Activated T-helper 1 cell treated with anti-CD3 and anti-CD28 coated beads, Interleukin-2, amount 50 U/mL, for 16 hours (primary cell): ENCODE measurements at places on chromosomes 6 and 20.

DNA sequence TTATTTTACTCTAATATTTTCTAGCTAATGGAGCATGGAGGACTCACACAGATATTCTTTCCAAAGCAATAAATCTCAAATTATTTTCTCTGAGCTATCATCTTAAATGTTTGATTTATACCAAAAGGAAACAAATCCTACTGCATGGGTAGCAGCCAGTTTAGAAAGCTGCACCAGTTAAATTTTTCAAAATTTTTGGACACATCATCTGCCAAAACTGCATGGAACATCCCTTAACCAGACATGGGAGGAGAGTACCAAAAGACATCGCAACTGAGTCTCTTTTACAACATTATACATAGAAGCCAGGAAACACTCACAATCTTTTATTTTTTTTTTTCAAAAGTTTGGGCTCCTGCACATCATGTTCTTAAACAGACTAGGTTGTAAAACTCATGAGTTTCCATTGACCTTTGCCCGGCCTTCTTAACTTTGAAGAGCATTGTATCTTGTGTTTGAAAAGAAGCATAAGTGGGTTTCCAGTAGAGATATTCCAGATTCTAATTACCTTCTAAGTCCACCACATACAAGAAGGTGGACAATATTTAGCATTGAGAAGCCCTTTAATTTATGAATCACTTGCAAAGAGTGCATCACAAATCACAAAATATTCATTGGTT lies 87.7 kb upstream of the HMGCLL1 start:
- DNase-seq, result no peak

- no peak for DNase-seq
Observed at GRCh38 chr6:126038234-126038633, 51.9 kb downstream of the TRMT11 start.

GRCh38 chr6:160804639-160805038 lies 102.6 kb downstream of the PLG start:
- DNase-seq, result no peak

GRCh38 chr20:20499439-20499838 lies 131.5 kb downstream of the INSM1 start:
- DNase-seq, result no peak

GRCh38 chr20:23311947-23312506 lies 38.6 kb upstream of the NXT1 start:
- DNase-seq, result no peak

DNA sequence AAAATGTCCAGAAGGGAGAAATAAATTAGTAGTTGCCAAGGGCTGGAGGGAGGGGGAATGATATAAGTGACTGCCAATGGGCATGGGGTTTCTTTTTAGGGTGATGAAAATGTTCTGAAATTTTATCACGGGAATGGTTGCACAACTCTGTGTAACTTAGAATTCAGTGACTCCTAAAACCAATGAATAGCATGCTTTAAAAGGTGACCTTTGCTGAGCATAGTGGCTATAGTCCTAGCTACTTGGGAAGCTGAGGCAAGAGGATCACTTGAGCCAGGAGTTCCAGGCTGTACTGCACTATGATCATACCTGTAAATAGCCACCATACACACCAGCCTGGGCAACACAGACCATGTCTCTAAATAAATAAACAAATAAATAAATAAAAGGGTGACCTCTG lies 109.0 kb downstream of the ATG5 start:
- no peak for DNase-seq

DNA sequence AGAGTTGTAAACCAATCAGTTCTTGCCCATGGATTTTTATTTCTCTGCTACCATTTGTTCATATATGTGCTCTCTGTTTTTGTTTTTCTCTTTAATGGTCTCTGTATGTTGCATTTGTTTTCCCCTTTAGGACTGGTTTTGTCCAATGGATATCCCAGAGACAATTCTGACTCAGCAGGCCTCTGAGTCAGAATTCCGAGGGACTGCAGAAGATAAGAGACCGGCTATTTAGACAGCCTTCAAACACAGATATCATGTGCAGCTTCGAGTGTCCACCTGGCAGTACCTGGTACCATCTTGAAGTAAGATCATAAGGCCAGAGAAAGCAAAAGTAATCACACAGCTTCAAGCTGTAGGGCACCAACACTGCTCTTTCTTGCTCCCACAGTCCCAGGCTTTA lies 125.5 kb downstream of the ELOVL4 start:
- no peak for DNase-seq

DNA sequence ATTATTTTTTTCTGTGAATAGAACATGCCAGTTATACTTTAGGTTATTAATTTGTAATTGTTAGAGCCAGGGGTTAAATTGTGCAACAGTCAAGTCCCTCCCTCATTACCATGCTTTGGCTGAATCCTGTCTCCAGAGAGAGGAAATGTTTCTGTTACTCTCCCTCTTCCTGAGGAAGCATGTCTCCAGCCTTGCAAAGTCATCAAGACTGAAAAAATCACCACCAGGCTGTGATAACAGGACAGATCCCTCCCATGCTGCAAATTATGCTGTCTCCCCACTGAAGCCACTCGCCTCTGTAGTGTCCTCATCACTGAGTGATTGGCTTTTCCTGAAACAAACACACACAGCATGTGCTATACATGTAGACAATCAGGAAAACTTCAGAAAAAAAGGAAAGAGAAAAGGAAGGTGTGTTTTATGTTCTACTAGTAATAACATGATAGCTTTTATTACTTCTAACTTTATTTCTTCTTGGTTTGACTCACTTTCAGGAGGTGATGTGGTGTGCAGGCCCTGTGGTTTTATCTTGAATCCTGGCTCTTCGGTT lies 290.0 kb upstream of the JAG1 start:
- DNase-seq, result no peak

DNA sequence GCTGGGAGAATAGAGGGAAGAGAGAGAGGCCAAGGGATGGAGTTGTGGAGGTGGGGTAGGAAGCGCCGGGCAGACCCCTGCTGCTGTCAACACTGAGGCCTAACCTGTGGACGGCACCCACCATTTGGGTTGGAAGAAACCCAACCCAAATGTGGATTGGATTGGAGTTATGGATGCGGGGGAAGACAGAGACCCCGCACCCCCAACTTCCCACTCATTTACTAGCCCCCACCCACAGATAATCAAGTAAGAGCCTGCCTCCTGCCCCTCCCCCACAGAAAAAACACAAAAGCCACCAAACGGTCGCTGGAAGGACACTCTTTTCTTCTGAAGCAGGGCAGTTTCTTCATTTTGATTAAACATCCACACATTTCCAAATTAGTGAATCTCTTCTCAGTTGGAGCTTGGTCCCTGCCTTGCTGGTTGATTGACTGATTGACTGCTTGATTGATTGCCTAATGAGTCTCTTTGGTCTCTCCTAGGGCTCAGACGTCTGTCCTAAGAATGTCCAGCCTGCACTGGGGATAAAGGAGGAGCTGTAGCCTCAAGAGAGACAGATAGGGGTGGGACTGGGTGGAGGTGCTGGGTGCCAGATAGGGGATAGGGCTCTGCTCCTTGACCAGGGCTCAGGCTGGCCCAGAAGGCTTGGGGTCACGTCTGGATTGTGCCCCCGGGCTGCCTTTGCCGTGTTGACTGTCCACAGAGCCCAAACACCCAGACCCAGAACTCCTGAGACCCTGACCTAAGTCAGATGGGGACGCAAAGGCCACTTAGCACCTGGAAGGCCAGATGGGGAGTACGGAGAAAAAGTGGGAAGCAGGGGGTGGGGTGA lies 74.9 kb upstream of the FOXP4 start:
- no peak for DNase-seq

- DNase-seq, result no peak
Observed at GRCh38 chr20:43238833-43239232, 49.1 kb upstream of the PTPRT start.

DNA sequence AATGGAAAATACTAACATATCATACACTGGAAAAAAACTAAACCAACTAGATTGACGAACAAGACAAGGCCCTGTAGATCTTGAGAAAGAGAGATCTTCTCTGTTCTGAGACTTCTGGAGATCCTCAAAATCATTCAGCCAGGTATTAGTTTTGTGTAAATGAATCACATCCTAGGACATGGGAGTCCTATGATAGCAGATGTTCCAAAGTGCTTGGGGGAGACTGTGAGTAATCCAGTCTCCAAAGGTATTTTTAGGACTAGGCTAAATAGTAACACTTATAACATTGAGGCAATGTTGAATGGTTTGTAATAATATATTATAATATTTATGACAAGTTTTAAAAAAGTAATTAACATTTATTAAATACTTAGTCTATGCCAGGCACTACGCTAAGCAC lies 275.0 kb downstream of the BTBD9 start:
- DNase-seq, result no peak

DNA sequence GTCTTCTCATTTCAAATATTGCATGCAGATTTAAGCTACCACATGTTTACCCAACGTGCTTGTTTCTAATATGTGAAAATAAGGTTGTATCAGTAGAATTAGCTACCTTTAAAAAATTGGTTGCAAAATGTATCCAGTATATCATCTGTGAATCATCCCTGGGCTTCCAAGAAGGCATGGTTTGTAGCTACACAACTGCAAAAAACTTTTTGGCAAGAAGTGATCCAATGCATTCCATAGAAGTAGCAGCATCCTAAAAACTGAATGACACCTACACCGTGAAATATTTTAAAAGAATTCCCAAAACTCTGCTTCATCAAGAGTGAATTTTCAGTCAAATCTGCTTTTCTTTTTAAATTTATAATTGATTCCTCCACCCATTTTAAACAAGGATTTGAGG lies 89.1 kb downstream of the AIG1 start:
- DNase-seq, result no peak

- DNase-seq, result no peak
Observed at GRCh38 chr6:157133856-157134255, 189.5 kb downstream of the TMEM242 start.

- DNase-seq, result no peak
Observed at GRCh38 chr6:168232062-168232461, 87.5 kb downstream of the DACT2 start.

DNA sequence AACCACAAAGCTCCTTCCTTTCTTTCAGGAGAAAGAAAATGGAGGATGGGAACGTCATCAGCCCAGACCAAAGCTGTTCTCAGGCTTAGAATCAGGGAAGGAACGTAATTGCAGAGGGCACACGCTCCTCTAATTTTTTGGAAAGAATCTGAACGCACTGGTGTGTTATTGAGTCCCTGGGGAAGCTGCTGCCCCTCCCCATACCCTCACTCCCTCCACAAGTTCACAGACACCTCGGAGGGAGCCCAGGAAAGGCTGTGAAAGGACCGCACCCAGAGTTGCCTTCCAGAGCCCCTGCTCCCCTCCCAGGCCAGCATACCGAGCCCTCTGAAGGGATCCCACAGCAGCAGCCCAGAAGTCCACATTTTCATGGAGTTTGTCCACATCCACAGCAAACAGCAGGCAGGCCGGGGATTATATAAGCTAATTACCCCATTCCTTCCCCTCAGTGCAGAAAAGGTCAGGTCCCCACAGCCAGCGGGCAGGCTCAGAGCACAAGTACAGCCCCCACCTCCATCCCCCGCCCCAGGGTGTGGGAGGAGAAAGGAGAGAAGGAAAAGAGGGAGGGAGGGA lies 53.7 kb downstream of the ANKRD60 start:
- DNase-seq, result no peak

- DNase-seq, result peak; percentile 32
Observed at GRCh38 chr20:47317127-47317895, 39.2 kb downstream of the ZMYND8 start.

DNA sequence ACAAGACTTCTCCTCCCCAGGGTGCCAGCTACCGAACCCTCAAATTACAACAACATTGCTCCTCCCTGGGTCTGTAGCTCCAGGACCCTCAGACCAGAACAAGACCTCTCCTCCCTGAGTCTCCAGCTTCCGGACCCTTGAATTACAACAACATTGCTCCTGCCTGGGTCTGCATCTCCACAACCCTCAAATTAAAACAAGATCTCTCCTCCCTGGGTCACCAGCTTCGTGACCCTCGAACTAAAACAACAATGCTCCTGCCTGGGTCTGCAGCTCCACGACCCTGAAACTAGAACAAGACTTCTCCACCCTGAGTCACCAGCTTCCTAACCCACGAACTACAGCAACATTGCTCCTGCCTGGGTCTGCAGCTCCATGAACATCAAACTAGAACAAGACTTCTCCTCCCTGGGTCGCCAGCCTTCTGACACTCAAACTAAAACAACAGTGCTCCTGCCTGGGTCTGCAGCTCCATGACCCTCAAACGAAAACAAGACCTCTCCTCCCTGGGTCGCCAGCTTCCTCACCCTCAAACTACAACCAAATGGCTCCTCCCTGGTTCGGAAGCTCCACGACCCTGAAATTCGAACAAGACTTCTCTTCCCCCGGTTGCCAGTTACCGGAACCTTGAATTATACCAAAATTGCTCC lies 324.5 kb downstream of the PREX1 start:
- no peak for DNase-seq

DNA sequence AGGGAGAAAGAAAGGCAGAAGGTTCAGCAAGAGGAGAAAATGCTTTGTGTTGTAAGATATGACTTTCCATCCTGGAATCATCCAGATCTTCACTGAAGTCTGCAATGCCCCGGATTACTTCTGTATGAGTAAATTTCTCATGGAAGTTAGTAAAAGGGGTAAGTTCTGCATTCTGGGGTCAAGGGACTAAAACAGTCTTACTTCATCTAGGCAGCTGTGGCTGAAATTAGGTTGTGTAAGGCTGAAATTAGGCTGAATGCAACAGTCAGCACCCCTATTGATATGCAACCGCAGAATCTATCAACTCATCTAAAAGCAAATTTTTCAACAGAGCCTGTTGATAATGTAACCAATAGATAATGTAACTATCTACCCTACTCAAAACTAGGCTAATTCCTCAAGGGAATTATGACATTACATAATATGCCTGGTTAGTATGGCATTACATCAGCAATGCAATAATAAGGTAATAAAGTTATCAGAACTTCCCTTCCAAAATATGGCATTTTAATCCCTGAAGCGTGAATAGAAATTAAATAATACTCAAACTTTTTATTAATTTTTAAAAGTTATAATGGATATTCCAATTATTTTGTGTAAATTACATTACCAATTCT lies 671.7 kb upstream of the CITED2 start:
- no peak for DNase-seq

DNA sequence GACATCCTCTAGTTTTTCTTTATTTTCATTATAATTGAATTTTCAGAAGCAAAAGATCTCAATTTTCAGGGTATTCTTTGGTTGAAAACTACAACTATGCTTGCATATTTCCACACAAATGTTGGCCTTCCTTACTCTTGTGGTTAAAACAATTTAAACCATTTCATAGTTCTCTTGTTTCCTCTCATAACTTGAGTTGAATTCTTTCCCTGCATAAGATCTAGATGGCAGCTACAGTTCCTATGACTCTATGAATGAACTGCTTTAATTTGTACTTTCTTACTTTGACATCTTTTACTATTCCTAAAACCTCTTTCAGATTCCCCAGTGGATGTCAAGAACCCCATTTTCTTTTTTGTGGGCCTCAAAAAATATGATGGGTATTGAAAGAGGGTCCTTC lies 564.5 kb downstream of the NKAIN2 start:
- DNase-seq, result no peak

- no peak for DNase-seq
Observed at GRCh38 chr6:142648036-142648451, 296.9 kb downstream of the HIVEP2 start.

GRCh38 chr20:17863577-17864292 lies 104.9 kb downstream of the SNX5 start:
- DNase-seq, result no peak
